ENCODE measurements at places on chromosomes 11 and 22.

DNA sequence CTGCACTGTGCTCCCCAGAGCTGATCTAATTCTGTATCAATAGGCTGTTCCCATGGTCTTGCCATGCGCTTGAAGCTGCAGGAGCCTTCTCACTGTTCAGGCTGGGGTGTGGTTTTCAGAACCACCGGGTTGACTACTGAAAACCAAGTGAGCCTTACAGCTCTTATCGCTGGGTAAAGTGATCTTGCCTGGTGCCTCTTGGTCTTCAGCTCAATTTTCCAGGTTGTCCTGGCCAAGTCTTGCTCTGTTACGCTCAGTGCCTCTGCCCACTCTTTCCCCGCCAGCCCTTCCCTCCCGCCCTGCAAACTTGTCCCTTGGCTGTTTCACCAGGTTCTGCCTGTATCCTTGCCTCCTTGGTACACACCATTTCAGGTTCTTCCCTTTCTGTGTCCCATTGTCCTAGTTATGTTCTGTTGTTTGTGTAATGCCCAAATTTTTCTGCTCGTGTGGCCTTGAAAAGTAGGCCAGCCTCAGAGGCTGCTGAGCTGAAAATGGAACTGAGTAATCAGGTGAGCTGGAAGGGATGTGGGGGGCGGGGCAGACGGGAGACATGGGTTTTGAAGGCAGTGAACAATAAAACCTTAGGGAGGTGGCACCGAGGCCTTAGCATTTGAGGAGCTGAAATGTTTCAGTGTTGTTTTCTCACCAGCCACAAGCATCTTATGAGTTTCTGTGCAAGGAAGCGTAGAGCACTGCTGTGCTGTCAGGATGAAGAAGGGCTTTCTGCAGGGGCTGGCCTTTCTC lies 11.2 kb downstream of the PEX26 start:
- DNase-seq, result no peak

- DNase-seq, result no peak
These were observed 21.9 kb upstream of the LYVE1 start for GRCh38 chr11:10590218-10590915.

DNA sequence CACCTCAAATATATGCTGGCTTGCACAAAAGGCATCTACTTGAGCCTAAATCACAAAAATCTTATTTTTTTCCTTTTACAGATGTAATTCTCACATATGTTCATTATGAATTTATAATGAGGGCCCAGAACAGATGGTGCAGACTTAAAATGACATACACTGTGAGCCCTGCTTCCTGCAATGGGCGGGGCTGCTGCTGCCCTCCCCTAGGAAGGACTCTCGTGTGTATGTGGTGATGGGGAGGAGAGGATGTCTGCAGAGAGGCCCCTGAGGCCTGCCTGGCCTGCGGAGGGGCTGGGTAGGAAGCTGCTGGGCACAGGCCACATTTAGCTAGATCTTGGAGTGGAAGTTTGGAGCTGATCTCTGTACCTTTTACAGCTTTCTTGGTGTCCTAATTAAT lies 233.4 kb upstream of the KIRREL3 start:
- no peak for DNase-seq

- DNase-seq, result peak; percentile 34
These were observed 349.7 kb downstream of the BUD13 start for GRCh38 chr11:116422956-116423600.

DNA sequence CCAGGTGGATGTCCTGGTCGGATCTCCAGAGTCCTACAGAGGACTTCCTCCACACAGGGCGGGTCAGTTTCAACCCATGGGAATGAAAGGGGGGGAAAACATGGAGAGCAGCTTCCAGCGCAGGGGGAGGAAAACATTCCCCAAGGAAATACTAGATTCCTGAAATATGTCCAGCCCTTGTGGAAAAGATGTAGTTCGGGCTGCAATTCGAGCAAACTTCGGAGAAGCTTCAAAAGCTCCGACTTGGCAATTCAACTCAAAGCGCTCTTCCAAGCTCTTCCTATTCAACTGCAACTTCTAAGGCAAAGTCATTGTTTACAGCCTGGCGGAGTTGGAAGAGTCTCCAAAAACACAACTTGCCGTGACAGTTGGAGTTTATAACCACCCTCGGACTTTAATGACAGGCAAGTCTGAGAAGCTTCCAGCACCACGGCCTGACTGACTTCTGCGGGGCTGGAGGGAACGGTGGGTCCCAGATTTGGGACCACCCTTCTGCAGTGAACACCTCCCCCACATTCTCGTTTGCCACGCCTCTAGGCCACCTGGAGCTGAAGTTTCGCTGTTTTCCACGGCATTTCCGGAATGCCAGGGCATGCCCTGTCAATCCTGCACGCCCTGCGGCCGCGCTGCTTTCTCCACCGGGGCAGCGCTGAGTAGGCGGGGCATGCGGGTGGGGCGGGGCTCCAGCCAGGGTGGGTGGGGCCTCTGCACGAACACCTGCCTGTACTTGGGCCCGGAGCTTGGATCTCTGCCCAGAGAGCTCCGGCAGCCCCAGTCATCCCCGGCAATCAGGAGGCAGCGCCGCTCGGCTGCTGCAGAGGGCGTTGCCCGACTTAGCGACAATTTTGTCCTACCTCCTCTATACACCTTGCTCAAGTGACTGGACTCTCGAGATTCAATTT lies 49.0 kb upstream of the BIRC3 start:
- DNase-seq, result peak; percentile 96

All from kidney (tissue), 22 donors.